ENCODE measurements at places on chromosomes 13 and 19.

- DNase-seq: no peak
Measured at GRCh38 chr19:46394402-46394797, 19.0 kb downstream of the CCDC8 start.

GRCh38 chr19:3914199-3914598 is 18.7 kb upstream of the NMRK2 start:
- no peak for DNase-seq

GRCh38 chr19:55504252-55504603 is 16.0 kb downstream of the SSC5D start:
- no peak for DNase-seq

DNA sequence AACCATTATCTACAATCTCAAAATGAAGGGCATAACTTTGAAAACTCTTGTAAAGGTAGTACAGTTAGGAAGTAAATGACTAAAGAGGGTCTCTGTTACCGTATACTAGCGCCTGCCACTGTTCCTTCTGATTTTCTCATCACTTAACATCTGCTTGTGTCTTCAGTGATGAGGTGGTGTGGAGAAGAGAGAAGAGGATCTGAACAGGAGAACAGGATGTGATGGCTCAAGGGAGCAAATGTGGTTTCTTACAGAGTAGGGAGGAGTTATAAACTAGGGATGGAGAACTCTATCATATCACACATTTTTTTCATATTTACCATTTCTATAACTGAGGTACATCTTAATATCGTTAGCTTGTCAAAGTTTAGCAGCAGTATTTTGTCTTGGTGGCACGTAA is 1.1 kb downstream of the KCTD4 start:
- no peak for DNase-seq

GRCh38 chr13:42720113-42720857 is 61.1 kb upstream of the FAM216B start:
- DNase-seq: no peak

- no peak for DNase-seq
Measured at GRCh38 chr19:36183245-36183628, 31.0 kb upstream of the COX7A1 start.

DNA sequence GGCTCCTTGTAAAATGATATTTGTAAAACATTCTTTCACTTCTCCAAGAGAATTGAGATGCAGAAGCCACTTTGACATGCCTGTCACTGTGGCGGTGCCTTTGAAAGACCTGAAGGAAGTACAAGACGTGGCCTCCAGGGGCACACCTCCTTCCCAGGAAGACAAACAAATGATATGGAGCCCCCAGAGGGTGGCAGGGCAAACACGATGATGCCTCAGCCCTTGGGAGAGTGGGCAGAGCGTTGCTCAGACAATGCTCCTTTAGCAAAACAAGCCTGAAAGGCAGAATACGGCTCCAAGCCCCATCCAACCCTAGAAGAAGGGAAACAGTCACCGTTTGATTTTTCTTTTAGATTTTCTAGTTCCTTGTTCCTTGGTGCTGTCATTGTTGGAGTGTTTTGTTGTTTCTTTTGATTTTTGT is 9.2 kb upstream of the ATP12A start:
- no peak for DNase-seq

DNA sequence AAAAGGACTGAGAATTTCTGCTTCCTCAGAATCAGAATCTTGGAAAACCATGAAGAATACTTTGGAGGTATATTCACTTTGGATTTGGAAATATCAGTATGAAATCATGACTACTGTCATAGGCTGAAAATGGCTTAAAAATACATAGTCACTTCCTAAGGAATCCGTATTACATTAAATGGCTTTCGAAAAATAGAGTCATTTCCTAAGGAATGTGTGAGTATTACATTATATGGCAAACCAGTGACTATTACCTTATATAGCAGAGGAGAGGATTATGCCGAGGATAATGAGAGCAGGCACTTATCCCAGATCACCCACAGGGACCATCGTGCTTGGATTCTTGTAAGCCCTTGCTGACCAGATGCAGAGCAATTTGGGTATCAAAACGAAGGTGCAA is 1471.8 kb downstream of the EFNB2 start:
- no peak for DNase-seq

GRCh38 chr13:48318821-48319511 is 15.4 kb downstream of the RB1 start:
- no peak for DNase-seq

- no peak for DNase-seq
Measured at GRCh38 chr13:24984134-24984533, 111.8 kb upstream of the PABPC3 start.

- peak; percentile 4 for DNase-seq
Measured at GRCh38 chr19:42108527-42109389, 23.5 kb downstream of the POU2F2 start.

- DNase-seq: no peak
Measured at GRCh38 chr13:22271903-22272302, 601.0 kb downstream of the FGF9 start.

DNA sequence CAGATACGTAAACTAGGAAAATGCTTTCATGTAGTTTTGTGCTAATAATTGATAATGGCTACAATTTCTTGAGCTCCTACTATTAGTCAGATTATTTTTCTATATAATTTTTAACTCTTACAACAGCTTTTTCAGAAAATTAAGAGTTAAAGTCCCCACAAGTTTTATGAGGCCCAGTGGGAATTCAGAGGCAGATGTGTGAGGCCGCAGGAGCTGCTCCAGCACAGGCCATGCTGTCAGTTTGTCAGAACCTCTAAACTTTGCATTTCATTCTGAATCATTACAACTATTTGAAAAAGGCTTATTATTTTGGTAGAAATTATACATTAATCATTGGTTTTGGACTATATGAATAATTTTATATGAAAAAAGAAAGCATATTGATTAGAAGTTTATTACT is 370.8 kb downstream of the MYO16 start:
- DNase-seq: no peak

- DNase-seq: no peak
Measured at GRCh38 chr13:49444524-49445395, 686 bp downstream of the SETDB2 start.

DNA sequence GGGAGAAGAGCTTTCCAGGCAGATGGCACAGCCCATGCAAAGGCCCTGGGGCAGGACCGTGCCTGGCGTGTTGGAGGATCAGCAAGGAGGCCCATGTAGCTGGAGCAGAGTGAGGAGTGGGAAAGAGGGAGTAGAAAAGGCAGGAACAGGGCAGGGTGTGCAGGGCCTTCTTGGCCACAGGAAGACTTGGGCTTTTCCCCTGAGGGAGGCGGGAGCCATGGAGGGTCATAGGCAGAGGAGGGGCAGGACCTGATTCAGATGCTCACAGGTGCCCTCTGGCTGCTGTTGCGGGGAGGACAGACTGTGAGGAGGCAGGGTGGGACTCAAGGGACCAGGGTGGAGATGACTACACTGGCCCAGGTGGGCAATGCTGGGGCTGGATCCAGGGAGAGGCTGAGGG is 13.8 kb upstream of the PTPRS start:
- no peak for DNase-seq
